ENCODE measurements at places on chromosomes 16 and 17. TPM values are rescaled to one million over a fixed set of nuclear protein-coding genes. Genes with fewer than 3 reads are reported as not detected.

The NTN3 gene
- total RNA-seq, result 0.14 TPM

The VMO1 gene
- total RNA-seq, result not detected

The TEX14 gene
- not detected for total RNA-seq

The ITGA2B gene
- 0.21 TPM for total RNA-seq

The TNFRSF17 gene
- not detected for total RNA-seq

The TEX19 gene
- 0.72 TPM for total RNA-seq

The SLC6A4 gene
- not detected for total RNA-seq

The LAT gene
- total RNA-seq, result 0.50 TPM

The ETV4 gene
- total RNA-seq, result 8.1 TPM

The RCVRN gene
- total RNA-seq, result not detected

The TBC1D3C gene
- not detected for total RNA-seq

The TADA2A gene
- total RNA-seq, result 15.4 TPM

The SYNGR2 gene
- 30.1 TPM for total RNA-seq

The ZNF232 gene
- 8.5 TPM for total RNA-seq

The ACSF2 gene
- 26.5 TPM for total RNA-seq

The RNF43 gene
- 1.8 TPM for total RNA-seq

The PAM16 gene
- 46.7 TPM for total RNA-seq

The PPY gene
- not detected for total RNA-seq

The CYGB gene
- total RNA-seq, result 0.25 TPM

Measured in H4 (cell line).